ENCODE measurements at places on chromosomes 13 and 19. TPM values are rescaled to one million over a fixed set of nuclear protein-coding genes. Genes with fewer than 3 reads are reported as not detected.
A peak's percentile ranks its signal among the peaks of the same experiment; 100 is the strongest.

DNA sequence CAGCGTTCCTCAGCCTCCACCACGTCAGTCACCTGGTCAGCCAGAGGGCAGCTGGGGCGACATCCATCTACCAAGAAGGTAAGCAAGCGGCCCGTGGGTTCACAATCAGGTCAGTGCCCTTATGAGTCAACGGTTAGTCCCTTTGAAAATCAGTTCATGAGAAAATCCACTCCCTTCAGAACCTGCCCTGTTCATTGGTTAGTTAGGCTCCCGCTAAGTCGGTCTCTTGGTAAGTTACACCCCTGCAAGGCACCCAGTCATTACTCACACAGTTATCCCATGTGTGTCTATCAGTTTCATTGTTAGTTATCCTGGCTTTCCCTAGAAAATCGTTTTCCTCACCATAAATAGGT lies 564 bp downstream of the SIGLECL1 start:
- H3K36me3 ChIP-seq: no peaks in the 10 kb centered on the region
- no peak for DNase-seq
- no peak overlapping the region for H3K4me3 ChIP-seq
- H3K27me3 ChIP-seq: peaks cover 9% of the 10 kb centered on the region
- H3K4me1 ChIP-seq: no peaks in the 10 kb centered on the region

GRCh38 chr19:45819769-45820168 lies 4.7 kb upstream of the RSPH6A start:
- peaks cover 14% of the 10 kb centered on the region for H3K36me3 ChIP-seq
- no peak overlapping the region for H3K4me3 ChIP-seq
- DNase-seq: no peak
- no peak overlapping the region for H3K27ac ChIP-seq

The OR7D2 gene
- polyA plus RNA-seq: not detected

GRCh38 chr19:30679153-30679702 lies 307.0 kb downstream of the ZNF536 start:
- no peak for DNase-seq
- no peak overlapping the region for H3K4me3 ChIP-seq
- no peaks in the 10 kb centered on the region for H3K4me1 ChIP-seq
- no peak overlapping the region for H3K27ac ChIP-seq
- H3K27me3 ChIP-seq: peaks cover 11% of the 10 kb centered on the region

DNA sequence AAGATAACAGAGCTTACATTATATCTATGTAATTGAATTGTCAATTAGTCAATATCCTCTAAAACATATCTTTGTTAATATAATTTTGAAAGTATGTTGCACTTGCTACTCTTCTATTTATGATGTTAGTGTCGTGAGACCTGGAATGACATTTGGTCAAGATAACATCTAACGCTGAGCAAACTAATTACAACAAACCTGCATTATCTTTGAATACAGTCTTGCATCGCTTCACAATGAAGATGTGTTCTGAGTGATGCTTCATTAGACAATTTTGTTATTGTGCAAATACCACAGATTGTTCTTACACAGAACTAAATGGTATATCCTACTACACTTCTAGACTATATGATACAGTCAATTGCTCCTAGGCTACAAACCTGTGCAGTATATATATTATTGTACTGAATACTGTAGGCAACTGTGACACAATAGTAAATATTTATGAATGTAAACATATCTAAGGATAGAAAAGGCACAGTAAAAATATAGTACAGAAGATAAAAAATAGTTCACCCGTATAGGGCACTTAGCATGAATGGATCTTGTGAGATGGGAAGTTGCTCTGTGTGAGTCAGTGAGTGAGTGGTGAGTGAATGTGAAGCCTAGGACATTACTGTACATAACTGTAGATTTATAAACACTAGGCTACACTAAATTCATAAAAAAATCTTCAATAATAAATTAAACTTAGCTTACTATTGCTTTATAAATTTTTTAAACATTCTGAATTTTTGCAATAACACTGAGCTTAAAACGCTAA lies 1773.8 kb downstream of the PCDH9 start:
- no peaks in the 10 kb centered on the region for H3K4me1 ChIP-seq
- no peak overlapping the region for H3K27ac ChIP-seq
- H3K36me3 ChIP-seq: no peaks in the 10 kb centered on the region
- no peak for DNase-seq

DNA sequence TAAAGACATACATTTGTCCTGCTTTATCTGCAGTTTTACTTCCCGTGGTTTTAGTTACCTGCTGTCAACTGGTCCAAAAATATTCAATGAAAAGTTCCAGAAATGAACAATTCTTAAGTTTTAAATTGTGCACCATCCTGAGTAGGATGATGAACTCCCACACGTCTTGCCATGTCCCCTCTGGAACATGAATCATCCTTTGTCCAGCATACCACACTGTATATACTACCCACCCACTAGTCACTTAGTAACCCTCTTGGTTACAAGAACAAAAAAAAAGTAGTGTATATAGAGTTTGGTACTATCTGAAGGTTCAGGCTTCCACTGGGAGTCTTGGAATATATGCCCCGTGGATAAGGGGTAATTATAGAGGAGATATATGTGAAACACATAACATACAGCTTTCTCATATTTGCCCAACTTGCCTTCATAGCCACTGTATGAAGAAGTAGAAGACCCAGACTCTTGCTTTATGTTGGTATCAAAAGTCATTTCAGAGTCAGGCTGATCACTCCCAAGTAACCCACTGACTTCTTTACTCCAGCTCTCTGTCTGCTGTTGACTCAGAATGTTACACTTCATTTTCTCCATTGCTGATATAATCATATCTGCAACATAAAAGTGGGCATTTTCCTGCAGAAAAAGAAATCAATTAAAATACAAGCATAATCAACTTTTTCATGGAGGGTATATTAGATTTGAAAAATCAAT lies 19.3 kb downstream of the RUBCNL start:
- peak overlapping the region; percentile 79 for H3K4me3 ChIP-seq
- H3K27ac ChIP-seq: peak overlapping the region; percentile 62
- H3K4me1 ChIP-seq: peaks cover 64% of the 10 kb centered on the region
- no peaks in the 10 kb centered on the region for H3K27me3 ChIP-seq

- no peak overlapping the region for H3K27ac ChIP-seq
- H3K36me3 ChIP-seq: peaks cover 23% of the 10 kb centered on the region
- no peaks in the 10 kb centered on the region for H3K4me1 ChIP-seq
- H3K4me3 ChIP-seq: no peak overlapping the region
Measured at GRCh38 chr19:33472226-33472625, 49.4 kb downstream of the PEPD start.

The MCF2L gene
- 4.6 TPM for polyA plus RNA-seq

The PSG6 gene
- polyA plus RNA-seq: not detected

GRCh38 chr19:36891768-36892357 lies 24.2 kb downstream of the ZNF829 start:
- DNase-seq: no peak
- no peaks in the 10 kb centered on the region for H3K4me1 ChIP-seq
- no peak overlapping the region for H3K27ac ChIP-seq
- peaks cover 57% of the 10 kb centered on the region for H3K36me3 ChIP-seq
- H3K27me3 ChIP-seq: no peaks in the 10 kb centered on the region

GRCh38 chr19:7394731-7395359 lies 46.1 kb downstream of the ARHGEF18 start:
- peak; percentile 80 for DNase-seq
- no peaks in the 10 kb centered on the region for H3K27me3 ChIP-seq
- peak overlapping the region; percentile 96 for H3K27ac ChIP-seq

- peaks cover 57% of the 10 kb centered on the region for H3K4me1 ChIP-seq
- H3K4me3 ChIP-seq: peak within 1 kb of the TSS; percentile 82
- DNase-seq: peak; percentile 76
- H3K27ac ChIP-seq: peak within 1 kb of the TSS; percentile 99
Measured at GRCh38 chr19:38264486-38265212, at the start of gene SPINT2. Gene SPINT2 (plus strand): TSS chr19:38264573. CDS start chr19:38264893, 320 bp downstream.

The PGLYRP2 gene
- polyA plus RNA-seq: not detected

DNA sequence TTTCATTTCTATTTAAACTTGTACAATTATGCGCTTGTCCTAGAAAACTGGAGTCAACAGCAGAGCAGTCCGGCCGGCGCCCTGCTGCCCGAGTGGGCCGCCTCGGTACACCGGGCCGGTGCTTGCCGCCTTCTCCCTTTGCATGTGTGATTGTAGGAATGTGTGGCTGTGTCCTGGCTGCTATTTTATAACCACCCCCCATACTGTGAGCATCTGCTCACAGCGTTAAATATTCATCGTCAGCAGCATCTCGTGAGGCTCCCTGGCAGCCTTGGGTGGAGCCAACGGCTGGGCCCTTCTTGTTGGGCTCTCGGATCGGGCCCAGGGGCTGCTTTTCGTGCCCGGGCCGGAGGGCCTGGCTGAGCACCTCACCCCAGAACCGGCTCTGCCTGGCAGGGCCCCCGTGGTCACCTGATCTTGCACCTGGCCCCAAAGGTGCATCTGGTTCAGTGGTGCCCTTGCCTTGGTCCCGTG lies 10.6 kb downstream of the PIAS4 start:
- H3K4me1 ChIP-seq: peaks cover 27% of the 10 kb centered on the region
- H3K4me3 ChIP-seq: no peak overlapping the region
- DNase-seq: no peak
- no peak overlapping the region for H3K27ac ChIP-seq
- no peaks in the 10 kb centered on the region for H3K27me3 ChIP-seq

The LNX2 gene
- 5.4 TPM for polyA plus RNA-seq

DNA sequence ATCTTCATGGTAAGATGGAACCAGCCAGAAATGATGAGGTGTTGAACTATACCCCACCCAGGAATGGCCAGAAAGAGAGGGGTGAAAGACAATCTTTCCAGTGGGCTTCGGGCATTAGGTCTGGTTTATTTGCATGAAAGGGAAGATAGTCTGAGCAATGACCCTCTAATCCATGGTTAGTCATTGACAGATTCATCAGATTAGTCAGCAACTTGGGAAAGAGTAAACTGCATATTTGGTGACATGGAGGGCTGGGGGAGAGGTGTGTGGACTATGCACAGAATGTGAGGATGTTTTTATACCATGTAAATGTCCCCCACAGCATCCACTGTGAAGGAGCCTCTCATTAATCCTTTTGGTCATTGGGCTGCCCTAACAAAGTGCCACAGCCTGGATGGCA lies 30.1 kb upstream of the USP12 start:
- H3K27me3 ChIP-seq: no peaks in the 10 kb centered on the region
- no peaks in the 10 kb centered on the region for H3K36me3 ChIP-seq
- H3K4me3 ChIP-seq: no peak overlapping the region
- no peaks in the 10 kb centered on the region for H3K4me1 ChIP-seq
- no peak for DNase-seq
- H3K27ac ChIP-seq: no peak overlapping the region

GRCh38 chr13:23898101-23898500 lies 799 bp upstream of the C1QTNF9B start:
- no peak for DNase-seq
- H3K4me3 ChIP-seq: no peak overlapping the region
- H3K4me1 ChIP-seq: no peaks in the 10 kb centered on the region
- peaks cover 39% of the 10 kb centered on the region for H3K27me3 ChIP-seq
- no peaks in the 10 kb centered on the region for H3K36me3 ChIP-seq
- H3K27ac ChIP-seq: no peak overlapping the region

DNA sequence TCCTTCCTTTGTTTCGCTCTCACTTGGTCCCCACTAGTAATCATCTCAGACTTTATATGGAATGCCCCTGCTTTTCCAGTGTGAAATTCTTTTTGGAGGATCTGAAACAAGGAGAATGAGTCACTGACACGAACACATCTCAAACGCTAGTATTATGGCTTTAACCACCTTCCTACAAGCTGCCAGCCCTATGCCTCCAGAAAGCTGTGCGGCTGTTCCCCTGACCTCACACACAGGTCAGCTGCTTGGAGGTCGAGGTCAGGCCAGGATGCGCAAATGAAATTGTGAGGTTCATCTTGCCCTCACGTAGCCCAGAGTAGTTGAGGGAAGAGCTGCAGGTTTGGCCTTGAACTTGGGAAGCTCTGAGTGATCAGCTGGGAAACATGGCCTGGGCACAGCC lies 449.8 kb downstream of the FGF9 start:
- H3K27ac ChIP-seq: no peak overlapping the region
- no peak overlapping the region for H3K4me3 ChIP-seq
- H3K27me3 ChIP-seq: no peaks in the 10 kb centered on the region
- no peaks in the 10 kb centered on the region for H3K36me3 ChIP-seq
- DNase-seq: no peak

DNA sequence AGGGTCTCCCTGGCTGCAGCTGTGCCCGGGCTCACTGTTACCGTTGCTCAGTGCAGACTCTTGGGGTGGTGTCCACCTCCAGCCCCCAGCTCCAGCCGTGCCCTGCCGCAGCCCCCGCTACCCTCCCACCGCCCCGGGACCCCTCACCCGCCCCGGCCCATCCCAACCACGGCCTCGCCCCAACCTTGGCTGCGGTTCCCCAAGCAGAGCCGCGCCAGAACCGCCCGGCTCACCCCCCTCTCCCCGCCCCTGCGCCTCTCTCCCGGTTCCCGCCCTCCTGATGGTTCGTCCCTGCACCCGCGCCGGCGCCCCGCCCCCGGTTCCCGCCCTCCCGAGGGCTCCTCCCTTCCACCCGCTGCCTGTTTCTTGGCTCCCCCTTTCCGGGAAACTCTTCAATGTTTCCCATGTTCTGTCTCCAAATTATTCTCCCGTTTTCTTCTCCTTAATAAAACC lies 40.3 kb downstream of the ANKRD10 start:
- no peak for DNase-seq
- no peak overlapping the region for H3K27ac ChIP-seq
- H3K27me3 ChIP-seq: peaks cover 19% of the 10 kb centered on the region
- no peak overlapping the region for H3K4me3 ChIP-seq

DNA sequence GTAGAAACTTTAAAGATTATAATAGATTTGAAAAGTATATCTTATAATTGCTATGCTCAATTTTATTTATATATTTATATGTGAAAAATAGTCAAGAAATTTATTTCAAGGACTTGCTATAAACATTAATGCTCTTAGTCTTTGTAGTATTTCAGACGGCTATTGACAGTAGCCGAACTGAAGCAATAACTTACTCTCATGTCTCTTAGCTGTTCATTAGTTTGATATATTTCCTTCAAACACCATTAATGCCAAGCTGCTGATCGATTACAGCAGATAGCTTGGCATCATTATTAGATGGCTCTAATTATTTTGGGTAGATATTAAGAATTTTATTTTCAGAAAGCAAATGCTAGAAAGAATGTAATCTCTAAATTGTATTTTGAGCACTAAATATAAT lies 1151.5 kb upstream of the SPRY2 start:
- H3K27me3 ChIP-seq: no peaks in the 10 kb centered on the region
- no peak for DNase-seq
- no peak overlapping the region for H3K4me3 ChIP-seq
- H3K36me3 ChIP-seq: no peaks in the 10 kb centered on the region
- no peak overlapping the region for H3K27ac ChIP-seq

DNA sequence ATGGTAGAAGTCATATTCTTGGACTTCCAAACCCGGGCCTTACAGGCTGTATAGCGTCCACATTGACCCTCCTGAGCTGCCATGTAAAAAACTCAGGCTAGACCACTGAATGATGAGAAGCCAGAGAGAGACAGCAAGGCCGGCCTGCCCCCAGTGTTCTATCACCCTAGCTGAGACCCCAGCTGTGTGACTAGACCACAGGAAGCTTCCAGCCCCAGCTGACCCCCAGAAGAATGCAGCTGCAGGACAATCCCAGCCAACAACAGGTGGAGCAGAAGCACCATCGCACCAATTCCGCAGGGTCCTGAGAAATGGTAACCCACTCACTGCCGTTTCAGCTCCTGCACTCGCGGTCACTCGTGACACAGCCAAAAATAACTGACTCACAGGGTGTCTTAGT lies 2.9 kb upstream of the ATP11A start:
- DNase-seq: no peak
- H3K27ac ChIP-seq: no peak overlapping the region
- H3K4me1 ChIP-seq: peaks cover 20% of the 10 kb centered on the region
- H3K36me3 ChIP-seq: no peaks in the 10 kb centered on the region
- H3K4me3 ChIP-seq: no peak overlapping the region
- no peaks in the 10 kb centered on the region for H3K27me3 ChIP-seq

The PCDH9 gene
- 49.9 TPM for polyA plus RNA-seq

All from naive B cell (primary cell).